ENCODE measurements at places on chromosomes 6 and 20. TPM values are rescaled to one million over a fixed set of nuclear protein-coding genes. Genes with fewer than 3 reads are reported as not detected.
A peak's percentile ranks its signal among the peaks of the same experiment; 100 is the strongest.

GRCh38 chr6:111687652-111688051, 82.0 kb upstream of the TRAF3IP2 start:
- no peak for DNase-seq

SLC18B1 gene
- total RNA-seq, result 11.2 TPM

- no peak for DNase-seq
These were observed 101.9 kb downstream of the CDH26 start for GRCh38 chr20:60060006-60060557.

DNA sequence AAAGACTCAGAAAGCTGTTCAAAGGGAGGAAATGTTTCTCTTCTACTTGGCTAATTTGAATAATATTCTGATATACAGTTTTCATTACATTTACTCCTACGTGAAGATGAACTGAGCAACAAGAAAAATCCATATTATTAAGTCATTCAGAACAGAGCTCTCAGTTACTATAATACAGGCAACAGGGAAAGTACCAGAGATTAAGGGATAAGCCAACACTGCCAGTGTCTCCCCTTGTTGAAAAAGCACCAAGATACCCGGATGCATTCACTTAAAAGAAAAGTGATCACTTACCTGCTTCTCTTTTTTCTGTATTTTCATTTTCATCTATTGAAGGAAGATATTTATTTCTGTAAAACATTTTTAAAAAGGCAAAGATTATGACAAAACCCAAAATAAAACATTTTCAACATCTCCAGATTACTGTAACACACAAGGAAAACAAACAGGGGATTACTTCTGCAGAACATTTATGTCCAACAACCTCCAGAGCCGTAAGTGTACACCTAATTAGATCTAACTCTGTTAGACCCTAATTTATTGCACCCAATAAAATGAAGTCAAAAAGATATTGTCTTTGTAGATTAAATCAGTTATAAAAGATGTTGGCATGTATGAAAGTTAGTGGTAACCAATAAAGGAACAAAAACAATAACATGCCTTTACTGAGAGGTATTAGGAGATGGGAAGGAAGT, 67.0 kb downstream of the CHD6 start:
- DNase-seq, result no peak

DNA sequence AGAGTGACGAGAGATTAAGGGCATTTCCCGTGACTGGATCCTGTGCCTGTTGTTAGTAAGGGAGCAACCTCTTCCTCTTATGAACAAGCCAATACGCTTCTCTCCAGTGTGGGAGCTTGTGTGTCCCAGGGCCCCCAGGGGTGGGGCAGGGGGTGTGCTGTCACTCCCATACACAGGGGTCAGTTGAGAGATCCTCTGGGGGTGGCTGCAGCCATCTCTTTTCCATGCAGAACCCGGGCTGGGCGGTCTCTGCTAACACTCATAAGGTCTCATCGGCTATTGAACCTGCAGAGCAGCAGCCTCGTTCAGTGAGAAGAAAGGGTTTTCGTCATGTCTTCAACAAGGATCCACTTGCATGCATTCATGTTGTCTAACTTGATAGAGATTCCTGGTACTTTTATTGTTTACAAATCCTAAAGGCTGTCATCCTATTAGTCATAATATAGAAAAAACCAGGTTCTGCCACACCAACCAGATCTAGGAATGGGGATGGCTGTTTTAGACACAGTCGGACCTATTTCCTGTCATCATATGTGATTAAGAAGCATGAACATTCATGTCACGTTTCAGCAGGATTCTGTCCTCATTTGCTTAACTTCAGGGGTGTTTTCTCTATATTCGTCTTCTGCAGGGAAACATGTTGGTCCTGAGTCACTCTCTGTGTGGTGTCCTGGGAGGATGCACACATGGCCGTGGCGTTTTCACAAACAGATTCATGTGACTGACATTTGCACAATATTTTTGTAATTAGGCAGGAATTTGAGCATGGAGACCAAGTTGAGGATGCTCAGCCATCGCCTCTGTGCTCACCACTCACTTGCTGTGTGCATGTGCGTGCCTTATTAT, 13.3 kb upstream of the THBS2 start:
- DNase-seq, result peak; percentile 84

ENPP4 gene
- 2.2 TPM for total RNA-seq

ASF1A gene
- 17.4 TPM for total RNA-seq

CPNE5 gene
- total RNA-seq, result 0.32 TPM

- no peak for DNase-seq
These were observed 218.4 kb downstream of the HIVEP2 start for GRCh38 chr6:142726616-142727015.

- DNase-seq, result no peak
These were observed 222.6 kb upstream of the QKI start for GRCh38 chr6:163191704-163192537.

MDFI gene
- not detected for total RNA-seq

DNA sequence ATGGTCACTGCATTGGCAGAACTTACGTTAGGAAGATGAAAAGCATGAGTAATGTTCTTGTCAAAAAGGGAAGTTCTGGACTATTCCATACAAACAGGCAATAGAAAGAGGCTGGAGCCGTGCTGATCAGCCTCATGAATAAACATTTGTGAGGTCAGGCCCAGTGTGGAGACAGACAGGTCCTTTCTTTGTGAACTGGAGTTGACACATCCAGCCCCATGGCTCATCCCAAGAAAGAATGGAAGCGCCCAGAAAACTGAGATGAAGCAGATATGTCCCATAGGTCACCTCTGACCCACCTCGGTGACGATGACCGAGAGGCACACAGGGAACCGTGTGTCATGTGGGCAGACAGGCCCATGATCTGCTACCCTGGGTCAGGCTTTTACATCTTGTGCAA, 276.0 kb upstream of the SGK1 start:
- no peak for DNase-seq

- no peak for DNase-seq
These were observed 14.9 kb downstream of the RCAN2 start for GRCh38 chr6:46476301-46476700.

RAET1L gene
- not detected for total RNA-seq
